ENCODE measurements at places on chromosomes 3 and 15.

DNA sequence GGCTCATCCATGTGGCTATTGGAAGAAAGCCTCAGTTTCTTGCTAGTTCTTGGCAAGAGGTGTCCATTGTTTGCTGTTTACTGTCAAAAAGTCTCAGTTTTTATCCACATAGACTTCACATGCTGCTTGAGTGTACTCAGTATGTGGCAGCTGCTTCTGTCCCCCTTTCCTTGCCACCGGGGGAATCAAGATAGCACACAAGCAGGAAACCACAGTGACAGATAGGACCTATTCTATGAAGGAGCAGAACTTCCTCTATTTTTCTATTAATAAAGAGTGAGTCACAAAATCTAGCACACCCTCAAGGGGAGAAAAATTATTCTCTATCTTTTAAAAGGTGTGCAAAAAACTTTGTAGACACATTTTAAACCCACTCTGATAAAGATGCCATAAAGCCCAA is 121.4 kb upstream of the GMNC start:
- DNase-seq, result no peak

GRCh38 chr3:129603561-129603942 is 2.9 kb downstream of the PLXND1 start:
- no peak for DNase-seq

DNA sequence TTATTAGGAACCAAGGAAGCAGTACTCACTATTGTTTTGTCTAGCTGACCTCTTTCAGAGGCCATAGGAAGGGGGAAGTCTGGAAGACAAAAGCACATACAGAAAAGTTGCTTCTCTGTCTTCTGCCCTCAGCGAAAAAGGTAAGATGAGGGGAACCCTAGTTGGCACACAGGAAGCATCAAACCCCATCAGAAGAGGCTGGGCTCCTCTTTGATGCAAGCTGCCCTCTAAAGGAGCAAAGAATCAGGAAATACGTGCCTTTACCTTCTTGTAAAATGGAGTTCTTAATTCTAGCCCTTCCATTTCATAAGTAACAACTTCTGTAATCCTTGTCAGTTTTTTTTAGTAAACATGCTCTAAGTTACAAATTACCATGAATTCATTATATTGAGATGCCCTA is 12.5 kb downstream of the SPINK8 start:
- DNase-seq, result no peak

DNA sequence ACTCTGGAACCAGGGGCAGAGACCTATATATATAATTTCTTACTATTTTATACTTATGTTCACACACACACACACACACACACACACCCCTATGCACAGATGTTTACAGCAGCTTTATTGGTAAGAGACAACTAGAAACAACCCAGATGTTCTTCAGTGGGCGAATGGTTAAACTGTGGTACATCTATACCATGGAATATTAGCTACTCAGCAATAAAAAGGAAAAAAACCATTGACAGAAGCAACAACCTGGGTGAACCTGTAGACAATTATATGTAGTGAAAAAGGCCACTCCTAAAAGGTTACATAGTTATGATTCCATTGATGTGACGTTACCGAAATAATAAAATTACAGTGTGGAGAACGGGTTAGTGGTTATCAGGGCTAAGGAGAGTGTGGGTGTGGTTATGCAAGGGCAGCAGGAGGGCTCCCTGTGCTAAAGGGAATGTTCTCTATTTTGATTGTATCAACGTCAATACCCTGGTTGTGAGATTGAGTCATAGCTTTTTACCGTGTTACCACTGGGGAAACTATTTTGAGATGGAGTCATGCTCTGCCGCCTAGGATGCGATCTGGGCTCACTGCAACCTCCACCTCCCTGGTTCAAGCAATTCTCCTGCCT is 85.5 kb downstream of the FLNB start:
- no peak for DNase-seq

DNA sequence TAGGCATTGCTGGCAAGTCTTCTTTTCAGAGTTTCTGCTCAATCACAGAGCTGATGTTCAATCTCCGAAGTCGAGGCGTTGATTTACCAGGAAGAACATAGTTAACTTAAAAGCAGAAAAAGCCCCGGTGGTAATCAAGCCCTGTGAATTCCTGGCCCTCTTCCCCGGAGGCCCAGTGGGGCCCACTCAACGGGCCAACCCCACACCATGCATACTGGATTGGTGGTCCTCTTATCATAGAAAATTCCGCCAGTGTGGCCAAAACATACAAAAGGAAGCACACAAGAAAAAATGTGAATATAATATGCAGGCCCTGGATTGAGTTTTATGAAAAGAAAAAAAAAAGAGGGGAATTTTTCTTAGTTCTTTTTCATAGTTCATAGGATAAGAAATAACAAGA is 873.0 kb upstream of the NR2F2 start:
- no peak for DNase-seq

- no peak for DNase-seq
Observed at GRCh38 chr3:99366663-99367429, 271.5 kb upstream of the COL8A1 start.

DNA sequence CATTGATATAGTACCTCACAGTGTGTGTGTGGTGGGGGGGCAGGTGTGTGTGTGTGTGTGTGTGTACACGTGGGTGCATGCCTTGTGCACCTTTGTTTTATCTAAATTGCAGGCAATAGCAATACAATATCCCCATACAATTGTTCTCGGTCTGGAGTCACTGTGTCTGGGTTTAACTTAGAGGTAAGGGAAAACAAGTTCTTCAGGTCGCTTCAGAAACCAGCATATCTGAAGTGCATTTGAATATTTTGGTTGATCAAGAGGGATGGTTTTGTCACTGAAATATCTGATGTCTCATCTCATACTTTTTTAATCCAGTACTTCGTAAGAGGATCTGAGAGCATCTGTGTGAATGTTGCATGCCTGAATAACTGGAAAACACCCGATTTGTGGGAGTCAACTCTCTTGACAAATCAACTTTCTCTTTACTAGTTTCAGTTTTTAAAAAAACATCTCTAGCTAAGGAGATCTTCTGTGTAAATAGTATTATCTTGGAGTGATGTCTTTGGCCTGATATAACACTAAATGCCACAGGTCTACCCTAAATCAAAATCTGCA is 206.8 kb upstream of the NR2F2 start:
- no peak for DNase-seq

- no peak for DNase-seq
Observed at GRCh38 chr3:143002083-143002712, 828 bp downstream of the U2SURP start.

- DNase-seq, result no peak
Observed at GRCh38 chr3:123394391-123395020, 54.4 kb downstream of the ADCY5 start.

DNA sequence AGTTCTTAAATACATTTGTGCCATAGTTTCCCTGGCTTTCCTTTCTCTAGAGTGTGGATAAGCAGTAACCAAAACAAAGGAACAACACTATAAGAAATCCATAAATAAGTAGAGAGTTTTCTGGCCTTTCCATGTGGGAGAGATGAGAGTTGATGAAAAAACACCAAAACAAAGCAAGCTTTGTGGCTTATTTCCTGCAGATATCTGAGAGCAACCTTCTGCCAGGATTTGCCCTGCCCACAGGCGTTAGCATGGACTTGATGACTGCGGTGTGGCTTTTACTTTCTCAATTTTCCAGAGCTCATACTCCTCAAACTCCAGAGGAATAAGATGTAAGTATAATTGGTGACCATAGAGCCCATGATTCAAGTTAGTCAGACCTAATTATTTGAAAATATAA is 194.9 kb downstream of the RAP2B start:
- DNase-seq, result no peak

DNA sequence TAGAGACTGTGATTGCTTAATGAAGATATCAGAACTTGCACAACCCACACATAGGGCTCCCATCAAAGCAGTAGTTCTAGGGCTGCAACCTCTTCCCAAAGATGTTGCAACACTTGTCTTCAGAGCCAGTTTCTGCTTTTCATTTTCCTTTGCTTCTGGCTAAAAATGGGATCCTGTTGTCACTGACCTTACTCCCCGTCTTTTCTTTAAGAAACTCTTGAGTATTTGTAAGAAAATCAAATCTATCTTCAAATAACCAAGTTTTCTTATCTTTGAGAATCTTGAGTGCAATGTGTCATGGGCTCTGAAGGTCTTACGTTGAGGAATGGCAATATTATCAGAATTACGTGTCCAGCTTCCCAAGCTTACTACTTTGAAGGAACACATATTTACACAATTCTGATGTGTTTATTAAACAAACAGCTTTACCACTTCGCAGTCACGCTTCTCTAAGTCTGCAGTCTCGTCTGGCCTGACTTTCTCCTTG is 24.1 kb downstream of the CACNA1D start:
- no peak for DNase-seq

- no peak for DNase-seq
Observed at GRCh38 chr3:61236556-61236955, 14.7 kb downstream of the FHIT start.

DNA sequence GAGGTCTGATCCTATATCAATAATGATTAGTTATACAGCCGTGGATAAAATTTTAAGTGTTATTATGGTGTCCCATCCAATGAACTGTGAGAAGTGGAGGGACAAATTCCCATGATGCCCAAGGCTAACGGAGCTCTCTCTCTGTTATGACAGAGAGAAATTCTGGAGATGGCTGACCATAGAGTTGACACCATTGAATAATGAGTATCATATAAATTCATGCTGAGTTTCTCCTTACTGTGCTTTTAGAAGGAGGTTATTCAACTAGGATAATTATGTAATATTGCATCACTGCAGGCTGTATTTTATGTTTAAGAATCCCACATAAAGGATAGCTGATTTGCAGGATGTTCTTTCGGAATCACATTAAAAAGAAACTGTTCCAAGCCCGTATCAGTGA is 82.9 kb downstream of the PYDC2 start:
- DNase-seq, result no peak

All from activated naive CD8-positive, alpha-beta T cell treated with anti-CD3 and anti-CD28 coated beads, Interleukin-2, amount 50 U/mL, for 24 hours (primary cell).